ENCODE measurements at places on chromosomes 12 and 14.

DNA sequence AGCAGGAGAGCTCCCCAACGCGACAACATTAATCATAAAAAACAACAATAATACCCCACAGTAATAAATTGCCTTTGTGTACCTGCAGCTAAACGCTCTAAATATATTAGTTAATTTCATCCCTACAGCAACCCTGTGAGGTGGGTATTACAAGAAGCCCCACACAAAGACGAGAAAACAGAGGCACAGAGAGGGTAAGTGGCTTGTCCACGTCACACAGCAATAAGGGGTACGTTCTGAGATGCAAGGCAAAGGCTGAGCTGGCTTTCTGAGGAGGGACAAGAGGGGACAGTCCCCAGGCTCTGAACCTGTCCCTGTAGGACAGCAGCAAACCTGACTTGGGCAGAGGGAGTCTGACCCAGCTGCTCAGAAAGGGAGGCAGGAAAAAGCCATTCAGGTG lies 78.2 kb downstream of the NCOR2 start:
- no peak overlapping the region for H3K4me3 ChIP-seq
- H3K27ac ChIP-seq: no peak overlapping the region
- DNase-seq: no peak
- peaks cover 30% of the 10 kb centered on the region for H3K4me1 ChIP-seq

DNA sequence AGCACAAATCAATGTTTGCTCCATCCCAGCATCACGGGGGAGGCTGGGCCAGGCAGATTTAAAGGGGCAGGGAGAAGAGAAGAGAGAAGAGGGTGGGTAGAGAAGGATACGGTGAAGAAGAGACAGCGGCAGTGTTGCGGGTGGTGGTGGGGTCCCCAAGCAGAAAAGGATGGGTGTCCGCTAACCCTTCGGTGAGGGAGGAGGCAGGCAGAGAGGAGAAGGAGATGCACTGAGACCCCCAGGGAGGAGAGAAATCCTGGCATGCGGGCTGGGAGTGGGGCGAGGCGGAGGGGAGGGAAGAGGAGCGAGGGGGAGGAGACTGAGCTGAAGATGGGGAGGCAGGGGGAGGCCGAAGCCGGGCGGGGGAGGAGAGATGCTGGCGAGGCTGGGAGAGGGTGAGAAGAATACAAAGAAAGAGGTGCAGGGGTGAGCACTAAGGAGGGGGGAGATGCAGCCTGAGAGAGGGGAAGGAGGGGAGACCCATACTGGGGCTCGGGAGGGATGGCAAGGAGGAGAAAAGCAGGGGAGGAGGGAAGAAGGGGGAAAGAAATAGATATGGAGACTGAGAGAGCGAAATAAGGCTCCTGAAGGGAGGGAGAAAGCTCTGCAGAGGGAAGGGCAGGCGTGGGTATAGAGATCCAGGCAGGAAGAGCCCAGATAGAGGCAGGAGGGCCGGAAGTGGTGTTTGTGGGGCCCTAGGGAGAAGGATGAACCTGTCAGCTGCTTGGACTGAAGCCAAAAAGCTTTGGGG lies at the start of gene JPH4:
TSS of gene JPH4 (minus strand) at position 231 of the 751 bp plus-strand sequence. CDS start 1,337 bp downstream, outside the sequence.
- no peak within 1 kb of the TSS for H3K4me3 ChIP-seq
- no peak for DNase-seq
- H3K27me3 ChIP-seq: peaks cover 40% of the 10 kb centered on the region

- no peaks in the 10 kb centered on the region for H3K4me1 ChIP-seq
- H3K27me3 ChIP-seq: no peaks in the 10 kb centered on the region
- no peak overlapping the region for H3K27ac ChIP-seq
- H3K36me3 ChIP-seq: no peaks in the 10 kb centered on the region
These were observed 124.3 kb upstream of the EGLN3 start for GRCh38 chr14:34075042-34075744.

DNA sequence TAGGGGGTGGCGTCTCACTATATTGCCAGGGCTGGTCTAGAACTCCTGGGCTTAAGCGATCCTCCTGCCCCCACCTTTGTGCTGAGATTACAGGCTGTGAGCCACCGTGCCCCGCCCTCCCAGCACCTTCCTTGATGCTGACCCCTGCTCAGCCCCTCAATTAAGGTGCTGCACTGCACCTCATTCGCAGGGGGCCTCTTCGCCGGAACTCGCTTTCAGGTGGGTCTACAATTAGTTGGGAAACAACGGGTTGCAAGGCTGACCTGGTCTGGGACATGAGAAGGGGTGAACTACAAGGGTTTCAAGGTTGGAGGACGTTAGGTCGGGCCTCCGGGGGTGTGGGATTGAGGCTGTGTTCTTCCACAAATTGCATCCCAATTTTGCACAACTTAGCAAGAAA lies 1.2 kb upstream of the NOP2 start:
- no peaks in the 10 kb centered on the region for H3K36me3 ChIP-seq
- DNase-seq: no peak
- H3K27me3 ChIP-seq: no peaks in the 10 kb centered on the region

DNA sequence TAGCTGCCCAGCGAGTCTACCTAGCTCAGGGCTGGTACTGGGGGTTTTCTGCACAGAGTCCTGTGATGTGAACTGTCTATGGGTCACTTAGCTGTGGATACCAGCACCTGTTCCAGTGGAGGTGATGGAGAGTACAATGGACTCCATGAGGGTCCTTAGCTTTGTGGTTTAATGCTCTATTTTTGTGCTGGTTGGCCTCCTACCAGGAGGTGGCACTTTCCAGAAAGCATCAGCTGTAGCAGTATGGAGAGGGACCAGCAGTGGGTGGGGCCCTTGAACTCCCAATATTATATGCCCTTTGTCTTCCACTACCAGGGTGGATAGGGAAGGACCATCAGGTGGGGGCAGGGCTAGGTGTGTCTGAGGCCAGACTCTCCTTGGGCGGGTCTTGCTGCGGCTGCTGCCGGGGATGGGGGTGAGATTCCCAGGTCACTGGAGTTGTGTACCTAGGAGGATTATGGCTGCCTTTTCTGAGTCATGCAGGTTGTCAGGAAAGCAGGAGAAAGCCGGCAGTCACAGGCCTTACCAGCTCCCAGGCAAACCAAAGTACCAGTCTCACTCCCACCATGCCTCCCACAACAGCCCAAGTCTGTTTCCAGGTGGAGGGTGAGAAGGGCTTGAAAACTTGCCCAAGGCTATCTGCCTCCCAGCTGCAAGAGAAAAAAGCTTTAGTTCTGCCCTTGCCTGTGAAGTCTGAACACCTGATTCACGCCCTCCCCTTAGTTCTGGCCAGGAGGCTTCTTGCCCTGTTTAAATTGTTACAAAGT lies 163.0 kb upstream of the NUDT4 start:
- no peak overlapping the region for H3K4me3 ChIP-seq
- no peaks in the 10 kb centered on the region for H3K27me3 ChIP-seq
- no peak for DNase-seq
- H3K4me1 ChIP-seq: no peaks in the 10 kb centered on the region

DNA sequence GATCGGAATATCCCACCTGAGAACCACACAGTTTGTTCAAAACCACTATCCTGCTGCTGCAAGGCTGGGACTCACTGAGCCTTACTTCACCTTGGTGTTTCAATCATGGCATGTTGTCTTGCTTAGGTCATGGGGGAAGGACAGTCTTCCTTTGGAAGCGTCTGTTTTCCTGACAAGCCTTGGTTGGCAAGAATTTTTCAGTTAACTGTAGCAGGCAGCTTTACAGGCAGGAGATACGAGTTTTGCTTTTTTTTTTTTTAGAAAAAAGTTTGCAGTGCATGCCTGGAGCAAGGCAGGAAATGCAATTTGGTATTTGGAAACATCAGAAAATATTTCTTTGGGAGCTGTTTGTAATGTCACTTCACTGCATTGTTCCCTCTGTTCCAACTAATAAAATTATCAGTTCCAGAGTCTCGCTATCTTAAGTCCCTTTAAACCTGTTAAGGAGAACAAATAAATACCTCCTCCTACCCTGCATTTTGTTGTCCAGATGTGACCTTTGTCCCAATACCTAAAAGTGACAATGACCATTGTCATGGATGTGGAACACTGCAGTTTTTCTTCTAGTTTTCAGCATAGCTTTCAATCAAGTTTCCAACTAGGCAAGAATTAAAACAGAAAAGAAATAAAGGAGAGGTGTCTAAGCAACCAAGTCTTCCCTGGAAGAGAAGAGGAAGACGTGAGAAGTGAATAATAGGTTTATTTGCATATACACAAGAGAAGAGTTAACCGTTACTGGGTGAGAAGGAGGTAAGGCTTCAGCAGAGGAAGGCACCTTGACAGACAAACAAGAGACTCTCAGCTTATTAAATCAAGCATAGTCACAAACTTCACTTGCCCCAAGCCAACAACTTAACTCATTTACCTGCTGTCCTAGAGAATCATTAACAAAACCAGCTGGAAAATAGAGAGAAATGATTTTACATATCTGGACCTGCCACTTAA lies 71.4 kb upstream of the ACTN1 start:
- peaks cover 9% of the 10 kb centered on the region for H3K36me3 ChIP-seq
- DNase-seq: no peak
- H3K27ac ChIP-seq: peak overlapping the region; percentile 25
- H3K4me3 ChIP-seq: no peak overlapping the region
- H3K4me1 ChIP-seq: peaks cover 23% of the 10 kb centered on the region
- H3K27me3 ChIP-seq: no peaks in the 10 kb centered on the region

DNA sequence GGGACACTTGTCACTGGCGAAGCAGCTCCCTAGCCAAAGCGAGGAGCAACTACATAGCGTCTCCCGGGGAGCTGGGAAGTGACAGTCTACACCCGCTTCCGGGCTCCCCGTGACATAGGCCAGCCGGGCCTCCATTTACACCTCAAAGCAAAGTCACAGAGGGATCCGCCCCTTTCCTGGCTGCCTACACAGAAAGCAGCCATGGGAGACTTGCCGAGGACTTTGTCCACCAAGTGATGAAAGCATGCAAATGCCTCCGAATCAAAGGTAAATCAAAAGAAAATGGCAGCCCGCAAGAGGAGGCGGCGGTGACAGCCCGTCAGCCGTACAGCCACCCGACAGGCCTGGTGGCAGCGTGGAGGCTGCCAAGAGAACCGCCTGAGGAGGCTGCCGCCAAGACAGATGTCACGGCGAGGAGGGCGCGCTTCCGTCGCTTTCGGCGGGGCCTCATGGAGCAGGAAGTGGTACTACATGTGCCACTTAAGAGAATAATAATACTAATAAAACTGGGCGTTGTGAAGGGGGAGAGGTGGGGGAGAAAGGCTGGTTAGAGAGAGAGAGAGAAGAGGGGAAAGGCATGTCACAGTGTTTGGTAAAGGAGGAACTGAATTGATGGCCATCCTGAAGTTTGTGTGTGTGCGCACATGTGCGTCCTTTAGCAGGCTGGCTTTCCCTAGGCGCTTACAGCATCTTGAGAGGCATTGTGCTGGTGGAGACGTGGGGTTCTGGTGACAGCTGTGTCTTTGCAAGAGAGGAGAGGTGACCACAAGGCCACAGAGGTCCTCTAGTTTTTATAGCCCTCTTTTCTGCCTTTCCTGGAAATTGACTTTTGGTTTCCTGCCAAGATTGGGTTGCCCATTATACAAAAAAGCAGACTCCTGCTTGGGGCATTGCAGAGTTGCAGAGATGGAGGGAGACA lies 661.7 kb downstream of the VRK1 start:
- peaks cover 25% of the 10 kb centered on the region for H3K4me1 ChIP-seq
- peak; percentile 78 for DNase-seq
- H3K27ac ChIP-seq: peak overlapping the region; percentile 99
- no peaks in the 10 kb centered on the region for H3K27me3 ChIP-seq
- peak overlapping the region; percentile 88 for H3K4me3 ChIP-seq

GRCh38 chr12:4579305-4580102 lies 17.5 kb downstream of the DYRK4 start:
- no peak overlapping the region for H3K27ac ChIP-seq
- H3K4me3 ChIP-seq: no peak overlapping the region
- no peaks in the 10 kb centered on the region for H3K36me3 ChIP-seq
- H3K27me3 ChIP-seq: peaks cover 6% of the 10 kb centered on the region
- no peaks in the 10 kb centered on the region for H3K4me1 ChIP-seq
- DNase-seq: no peak

DNA sequence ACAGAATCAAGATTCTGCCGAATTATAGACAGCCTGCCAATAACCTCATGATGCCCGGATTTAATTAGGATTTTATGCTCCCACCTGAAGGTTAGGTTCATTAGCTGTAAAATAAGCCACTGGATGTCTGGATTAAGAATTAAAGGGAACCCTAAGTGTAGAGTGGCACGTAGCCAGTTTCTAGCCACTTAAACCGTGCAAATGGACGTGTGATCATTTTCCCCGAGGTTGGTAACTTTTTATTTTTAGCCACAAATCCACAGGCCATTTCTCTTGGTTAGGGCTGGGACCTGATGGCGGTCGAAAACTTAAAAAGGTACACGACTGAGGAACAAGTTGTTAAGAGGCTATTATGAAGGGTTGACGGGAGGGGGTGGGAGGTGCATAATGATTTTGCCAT lies 127.3 kb upstream of the TMPO start:
- H3K27me3 ChIP-seq: peaks cover 9% of the 10 kb centered on the region
- no peaks in the 10 kb centered on the region for H3K36me3 ChIP-seq
- H3K27ac ChIP-seq: no peak overlapping the region
- no peak for DNase-seq
- no peak overlapping the region for H3K4me3 ChIP-seq

GRCh38 chr12:15688202-15688736 lies 100.9 kb downstream of the EPS8 start:
- H3K4me3 ChIP-seq: no peak overlapping the region
- H3K27ac ChIP-seq: no peak overlapping the region
- H3K4me1 ChIP-seq: no peaks in the 10 kb centered on the region

- no peaks in the 10 kb centered on the region for H3K4me1 ChIP-seq
- no peak overlapping the region for H3K27ac ChIP-seq
- H3K36me3 ChIP-seq: no peaks in the 10 kb centered on the region
- no peak for DNase-seq
- H3K27me3 ChIP-seq: peaks cover 13% of the 10 kb centered on the region
These were observed 53.4 kb downstream of the PRMT8 start for GRCh38 chr12:3544296-3544965.

- no peaks in the 10 kb centered on the region for H3K27me3 ChIP-seq
- H3K36me3 ChIP-seq: no peaks in the 10 kb centered on the region
- no peak for DNase-seq
- H3K27ac ChIP-seq: no peak overlapping the region
These were observed 151.5 kb downstream of the ATXN7L3B start for GRCh38 chr12:74689071-74689655.

DNA sequence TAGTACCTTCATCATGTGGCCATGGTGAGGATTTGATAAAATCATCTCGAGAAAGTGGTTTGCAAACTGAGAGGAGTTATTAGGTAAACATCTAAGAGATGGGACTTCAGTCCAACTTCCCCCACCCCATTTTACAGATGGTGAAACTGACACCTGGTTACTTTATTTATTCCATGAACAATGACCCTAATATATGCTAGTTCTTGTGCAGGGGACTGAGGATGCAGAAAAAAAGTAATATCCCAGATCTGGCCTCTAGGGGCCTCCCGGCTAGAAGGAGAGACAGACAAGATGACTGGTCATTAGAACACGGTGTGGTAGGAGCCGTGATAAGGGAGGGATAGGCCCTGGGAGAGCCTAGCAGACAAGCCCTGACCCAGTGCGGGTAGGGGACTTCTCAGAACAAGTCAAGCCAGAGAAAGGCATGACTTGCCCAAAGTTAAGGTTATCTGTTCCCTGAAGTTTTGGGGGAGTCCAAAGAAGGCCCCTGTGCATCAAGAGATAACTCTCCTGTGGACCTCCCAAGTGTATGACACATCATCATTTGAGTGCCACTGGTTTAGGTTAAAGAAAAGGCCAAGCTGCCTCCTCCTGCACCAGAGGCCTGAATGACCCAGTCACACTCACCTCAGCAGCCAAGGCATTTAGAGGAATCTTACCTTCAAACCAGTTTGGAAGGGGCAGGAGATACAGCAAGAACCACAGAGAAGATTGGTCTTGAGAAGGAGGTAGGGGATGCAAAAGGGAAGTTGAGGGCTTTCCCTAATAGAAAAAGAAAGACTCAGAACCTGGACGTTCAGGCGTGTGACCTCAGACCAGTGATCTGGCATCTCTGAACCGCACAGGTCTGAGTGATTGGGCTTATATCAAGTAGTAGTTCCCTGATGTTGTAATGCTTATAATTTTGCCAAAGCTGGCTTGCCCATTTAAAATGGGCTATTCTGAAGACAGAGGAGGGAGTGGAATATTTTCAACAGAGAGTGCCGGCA lies 1.6 kb downstream of the CMKLR1 start:
- no peaks in the 10 kb centered on the region for H3K4me1 ChIP-seq
- DNase-seq: no peak
